ENCODE measurements at places on chromosomes 11 and 22.

DNA sequence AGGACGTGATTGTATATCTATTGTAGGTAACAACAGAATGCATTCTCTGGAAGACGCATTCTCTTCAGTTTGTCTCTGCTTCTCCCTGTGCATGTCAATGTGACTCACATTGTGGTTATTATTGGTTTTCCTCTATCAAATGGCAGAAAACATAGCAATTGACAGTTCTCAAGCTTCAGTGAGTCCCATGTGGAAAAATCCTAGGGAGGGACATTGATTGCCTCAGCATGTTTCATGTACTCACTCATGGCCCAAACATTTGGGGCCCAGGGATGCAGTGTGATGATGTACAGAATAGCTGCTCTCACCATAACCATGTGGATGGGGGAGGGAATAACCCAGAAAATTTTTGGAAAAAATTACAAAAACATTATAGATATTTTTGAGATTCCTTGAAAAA, 9.3 kb upstream of the ARL14EP start:
- no peak for DNase-seq

DNA sequence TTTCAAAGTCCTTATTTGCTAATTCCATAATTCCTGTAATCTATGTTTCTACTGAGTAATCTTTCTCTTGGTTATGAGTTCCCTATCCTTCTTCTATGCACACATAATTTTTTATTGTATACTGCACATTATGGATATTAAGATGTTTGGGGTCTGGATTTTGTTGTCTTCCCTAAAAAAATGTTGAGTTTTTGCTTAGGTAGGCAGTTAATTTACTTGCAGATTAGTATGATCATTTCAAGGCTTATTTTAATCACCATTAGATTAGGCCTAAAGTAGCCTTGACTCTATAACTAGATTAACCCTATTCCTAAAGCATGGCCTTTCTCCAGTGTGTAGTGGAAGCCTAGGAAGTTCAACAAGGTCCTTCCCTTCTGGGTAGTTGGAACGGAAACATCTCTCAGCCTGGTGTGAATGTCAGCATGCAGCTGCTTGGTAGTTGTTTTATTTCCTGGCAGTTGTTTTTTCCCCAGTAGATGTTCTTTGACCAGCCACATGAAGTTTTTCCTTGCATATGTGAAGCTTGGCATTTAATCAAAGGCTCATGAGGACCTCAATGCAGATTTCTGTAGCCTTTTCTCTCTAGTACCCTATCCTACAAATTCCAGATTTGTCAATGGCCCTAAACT, 419.3 kb upstream of the NARS2 start:
- DNase-seq = no peak

- DNase-seq = no peak
Observed at GRCh38 chr11:1532014-1532586, 40.0 kb downstream of the DUSP8 start.

GRCh38 chr22:44947049-44947448, 62.8 kb downstream of the PHF21B start:
- DNase-seq = no peak

DNA sequence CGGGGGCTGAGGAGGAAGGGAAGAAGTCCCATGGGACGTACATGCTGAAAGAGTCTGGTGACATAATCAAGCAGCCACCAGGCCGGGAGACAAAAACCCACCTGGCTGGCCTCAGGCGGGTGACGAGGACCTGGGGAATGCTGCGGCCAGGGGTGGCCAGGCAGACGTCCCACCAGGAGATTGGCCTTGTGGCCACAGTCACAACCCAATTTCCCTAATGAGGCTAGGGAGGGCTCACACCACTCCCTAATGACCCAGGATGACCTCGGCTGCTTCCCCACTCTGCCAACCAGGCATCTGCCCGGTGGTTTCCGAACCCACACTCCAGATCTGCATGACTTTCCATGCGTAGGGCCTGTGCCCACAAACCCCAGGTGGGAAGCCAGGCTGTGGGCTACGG, 66.9 kb downstream of the SCUBE1 start:
- DNase-seq = no peak

DNA sequence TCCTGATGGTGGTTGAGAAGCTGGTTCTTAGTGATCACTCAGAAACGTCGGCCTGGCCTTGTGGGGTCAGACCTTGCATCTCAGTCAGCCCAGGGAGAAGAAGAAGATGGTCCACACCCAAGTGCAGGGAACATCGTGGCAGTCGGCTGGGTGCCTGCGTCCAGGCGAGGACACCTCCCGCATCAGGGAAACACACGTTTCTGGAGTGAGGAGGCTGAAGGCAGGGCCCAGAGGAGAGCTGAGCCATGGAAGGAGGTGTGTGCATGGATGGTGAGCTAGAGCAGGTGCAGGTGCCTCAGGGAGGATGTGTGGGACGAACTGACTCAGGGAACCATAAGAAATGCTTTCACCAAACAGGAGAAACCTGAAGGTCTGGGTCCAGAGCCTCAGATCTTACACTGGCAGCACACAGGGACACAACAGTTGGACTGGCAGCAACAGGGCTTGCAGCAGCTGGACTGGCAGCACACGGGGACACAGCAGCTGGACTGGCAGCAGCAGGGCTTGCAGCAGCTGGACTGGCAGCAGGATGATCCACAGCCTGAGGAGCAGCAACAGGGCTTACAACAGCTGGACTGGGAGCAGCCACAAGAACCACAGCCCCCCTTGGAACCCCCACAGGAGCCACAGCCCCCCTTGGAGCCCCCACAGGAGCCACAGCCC, 632 bp downstream of the KRTAP5-2 start:
- no peak for DNase-seq

GRCh38 chr11:55854704-55855103, 16.2 kb downstream of the OR5D16 start:
- DNase-seq = no peak

- no peak for DNase-seq
Observed at GRCh38 chr22:49733631-49734030, 94.0 kb downstream of the BRD1 start.

DNA sequence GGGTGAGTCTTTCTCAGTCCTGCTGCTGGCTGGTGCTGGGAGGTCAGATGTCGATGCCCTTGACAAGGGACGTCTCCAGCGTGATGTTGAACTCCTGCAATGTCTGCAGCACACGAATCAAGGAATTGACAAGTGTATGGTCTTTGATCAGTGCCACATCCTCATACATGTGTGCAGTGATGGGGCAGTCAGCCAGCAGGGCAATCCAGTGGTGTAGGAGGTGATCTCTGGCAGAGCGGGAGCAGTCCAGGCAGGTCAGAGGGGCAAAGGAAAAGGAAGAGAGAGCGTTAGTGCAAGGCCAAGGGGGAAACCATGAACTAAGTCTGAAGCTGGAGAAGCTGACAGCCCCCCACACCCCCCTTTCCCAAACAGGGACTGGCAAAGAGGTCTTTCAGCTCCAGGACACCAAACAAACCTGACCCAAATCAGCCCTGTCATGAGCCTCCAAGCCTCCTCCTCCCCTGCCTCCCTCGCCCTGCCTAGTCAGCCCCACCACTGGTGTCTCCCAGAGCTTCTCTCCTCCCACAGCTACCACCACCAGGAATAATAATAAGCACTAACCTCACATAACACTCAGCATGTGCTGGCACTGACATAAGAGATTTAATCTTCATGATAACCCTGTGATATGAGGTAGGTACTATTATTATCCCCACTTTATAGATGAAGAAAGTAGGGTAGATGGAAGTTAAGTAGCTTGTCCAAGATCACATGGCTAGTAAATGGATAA, 48.4 kb upstream of the SCUBE2 start:
- no peak for DNase-seq

DNA sequence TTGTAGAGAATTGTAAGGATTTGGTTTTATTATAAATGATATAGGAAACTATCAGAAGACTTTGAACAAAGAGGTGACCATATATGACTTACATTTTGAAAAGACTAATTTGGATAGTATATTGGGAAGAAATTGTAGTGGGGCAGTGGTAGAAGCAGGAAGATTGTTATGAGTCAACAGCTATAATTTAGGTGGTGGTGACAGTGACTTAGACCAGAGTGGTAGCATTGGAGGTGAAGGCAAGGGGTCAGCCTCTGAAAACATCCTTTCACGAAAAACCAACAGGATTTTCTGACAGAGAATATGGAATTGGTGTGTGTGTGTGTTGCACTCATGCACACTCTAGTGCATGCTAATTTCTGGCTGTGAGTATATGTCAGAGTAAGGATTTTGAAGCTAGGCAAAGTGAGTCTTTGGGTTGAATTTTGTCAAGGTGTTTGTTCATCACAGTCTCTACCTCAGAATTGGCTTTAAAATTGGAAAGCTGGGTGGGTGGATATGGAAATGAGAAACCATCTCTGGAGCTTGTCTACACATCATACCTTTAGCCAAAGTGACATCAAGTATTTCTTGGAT, 8.2 kb upstream of the HBE1 start:
- no peak for DNase-seq

GRCh38 chr22:34784056-34784455, 281.9 kb upstream of the ISX start:
- DNase-seq = no peak

- no peak for DNase-seq
Observed at GRCh38 chr22:37199760-37200108, 11.7 kb upstream of the C1QTNF6 start.

DNA sequence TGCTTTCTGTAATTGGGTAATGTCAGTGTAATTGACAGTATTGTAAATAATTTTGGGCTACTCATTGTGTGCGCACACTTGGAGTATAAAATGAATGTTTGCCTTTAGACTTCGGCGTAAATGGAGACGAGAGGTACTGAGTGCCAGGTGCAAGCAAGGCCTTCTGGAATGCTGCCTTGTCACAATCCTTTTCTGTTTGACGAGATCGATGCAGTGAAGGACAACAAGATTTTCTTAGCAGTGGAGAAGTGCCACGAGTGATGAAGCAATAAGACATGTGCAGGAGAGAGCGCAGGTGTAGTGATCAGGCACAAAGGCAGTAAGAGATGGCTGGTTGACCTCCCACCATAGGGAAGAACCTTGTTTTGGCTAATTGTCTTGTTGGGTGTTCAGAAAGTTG, 67.5 kb downstream of the DDX10 start:
- DNase-seq = no peak

GRCh38 chr11:27280140-27280539, 82.9 kb downstream of the CCDC34 start:
- no peak for DNase-seq

DNA sequence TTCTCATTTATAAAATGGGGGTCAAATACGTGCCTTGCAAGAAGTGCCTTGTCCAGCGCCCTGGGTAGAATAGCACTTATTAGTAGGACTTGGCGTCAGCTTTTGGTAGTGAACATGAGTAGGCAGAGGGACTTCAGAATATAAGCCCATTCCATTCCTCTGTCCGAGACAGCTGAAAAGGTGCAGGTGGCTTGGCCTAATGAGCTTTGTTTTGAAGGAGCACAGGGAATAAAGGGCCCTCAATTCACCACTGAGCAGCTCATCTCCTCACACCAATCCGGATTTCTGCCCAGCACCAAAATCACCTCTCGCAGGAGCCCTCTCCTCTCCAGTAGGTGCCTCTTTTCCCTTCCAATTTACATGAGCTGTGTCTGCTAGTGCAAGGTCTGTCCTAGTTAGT, 91.2 kb downstream of the DSCAML1 start:
- DNase-seq = no peak

DNA sequence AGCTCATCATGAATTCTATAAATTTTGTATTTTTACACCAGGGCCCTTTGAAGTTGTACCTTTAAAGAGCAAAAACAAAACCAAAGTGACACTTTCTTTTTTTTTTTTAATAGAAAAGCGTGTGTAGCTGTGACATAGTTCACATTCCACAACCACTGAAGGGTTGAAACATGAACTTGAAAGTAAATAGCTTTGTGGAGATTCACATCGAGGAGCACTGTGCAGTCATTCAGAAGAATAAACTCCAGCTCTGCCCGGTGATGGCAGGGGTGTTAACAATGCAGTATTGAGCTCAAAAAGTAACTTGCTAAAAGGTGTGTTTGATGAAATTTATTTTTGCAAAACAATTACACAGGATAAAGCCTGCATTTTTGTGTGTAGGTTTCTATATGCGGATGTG, 1166.2 kb downstream of the TBC1D22A start:
- no peak for DNase-seq

DNA sequence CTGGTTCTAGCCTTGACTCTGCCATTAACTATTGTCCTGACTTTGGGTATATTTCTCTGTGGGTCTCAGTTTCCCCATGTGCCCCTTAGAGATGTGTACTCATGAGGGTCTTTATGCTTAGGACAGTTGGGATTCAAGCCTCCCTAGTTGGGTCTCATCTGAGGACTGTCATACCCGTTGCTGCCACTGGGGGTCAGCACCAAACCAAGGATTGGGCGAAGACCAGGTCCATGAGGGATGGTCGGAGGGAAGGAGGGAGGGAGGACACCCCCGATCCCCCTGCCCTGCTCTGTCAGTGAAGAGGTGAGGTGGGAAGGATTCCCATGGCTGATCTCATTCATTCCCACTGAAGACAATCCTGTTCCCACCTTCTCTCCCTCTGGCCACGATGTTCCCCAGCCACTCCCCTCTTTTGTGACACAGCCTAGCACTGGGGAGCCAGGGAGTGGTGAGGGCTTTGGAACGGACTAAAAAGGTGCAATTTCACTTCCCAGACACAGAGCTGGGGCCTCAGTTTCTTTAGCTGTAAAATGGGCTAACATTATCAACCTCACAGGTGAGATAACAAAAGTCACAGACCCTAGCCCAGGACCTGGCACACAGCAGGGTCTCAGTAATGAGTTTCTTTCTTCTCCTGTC, 12.4 kb upstream of the KLHL35 start:
- no peak for DNase-seq

DNA sequence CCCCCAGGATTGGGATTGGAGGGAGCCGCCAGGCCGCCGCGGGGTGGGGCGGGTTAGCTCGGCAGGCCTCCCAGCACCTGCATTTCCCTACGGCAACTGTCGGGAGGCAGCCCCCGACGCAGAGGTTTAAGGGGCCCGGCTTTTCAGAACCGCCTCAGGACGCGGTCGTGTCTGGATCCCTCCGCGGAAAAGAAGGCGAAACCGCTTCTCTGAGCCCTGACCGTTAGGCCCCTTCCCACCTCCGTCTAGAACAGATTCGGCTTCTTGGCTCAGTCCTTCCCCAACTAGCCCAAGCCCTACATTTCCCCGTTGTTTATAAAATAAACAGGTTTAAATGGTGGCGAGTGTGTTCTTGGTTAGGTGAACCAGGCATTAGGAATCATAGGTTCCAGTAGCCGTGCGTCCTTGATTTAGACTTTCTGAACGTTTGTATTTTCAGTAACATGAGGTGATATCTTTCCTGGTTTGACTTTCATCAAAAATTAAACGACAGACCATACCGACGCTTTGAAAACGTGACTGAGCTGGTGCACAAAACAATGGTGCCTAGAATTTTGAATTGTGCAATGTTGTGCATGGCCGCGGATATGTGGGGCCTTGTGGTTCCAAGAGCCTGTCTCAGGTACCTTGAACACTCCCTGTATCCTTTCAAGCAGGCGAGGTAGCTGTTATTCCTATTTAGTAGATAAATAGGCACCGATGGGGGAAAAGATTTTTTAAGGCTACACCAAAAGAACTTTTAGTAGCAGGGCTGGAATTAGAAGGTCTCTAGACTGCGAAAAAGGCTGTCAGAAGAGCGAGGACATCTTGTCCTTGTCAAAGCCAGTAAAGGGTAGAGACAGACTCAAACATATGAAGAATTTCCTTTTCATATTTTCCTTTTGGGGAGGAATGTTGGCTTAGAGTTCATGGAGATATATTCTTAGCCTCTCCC, 1.2 kb upstream of the HSPA8 start:
- DNase-seq = no peak
